Gastroesophageal sphincter (tissue), 4 donors: ENCODE measurements at places on chromosomes 1 and 21.
A peak's percentile ranks its signal among the peaks of the same experiment; 100 is the strongest.

DNA sequence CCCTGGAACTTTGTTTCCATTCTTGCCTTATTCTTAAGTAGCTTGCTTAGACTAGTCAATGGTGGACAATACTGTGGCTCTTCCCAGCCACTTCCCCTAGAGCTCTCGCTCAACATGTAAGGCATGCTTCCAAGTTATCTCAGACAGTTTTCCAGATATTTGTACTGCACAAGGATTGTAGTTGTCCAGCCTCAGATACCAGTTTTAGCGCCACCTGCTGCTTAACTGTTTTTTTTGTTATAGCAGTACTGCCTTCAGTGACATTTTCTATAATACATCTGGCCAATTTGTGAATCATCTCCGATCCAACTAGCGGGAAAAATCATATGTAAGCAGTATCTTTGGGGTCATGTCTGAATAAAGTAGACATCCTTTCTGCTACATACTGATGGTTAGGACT is 346.7 kb upstream of the ADGRL4 start:
- no peak for ATAC-seq

- no peak for ATAC-seq
Observed at GRCh38 chr1:97204468-97204867, 482.9 kb downstream of the PTBP2 start.

GRCh38 chr1:206005234-206005633 is 2.0 kb upstream of the RAB7B start:
- ATAC-seq, result no peak

DNA sequence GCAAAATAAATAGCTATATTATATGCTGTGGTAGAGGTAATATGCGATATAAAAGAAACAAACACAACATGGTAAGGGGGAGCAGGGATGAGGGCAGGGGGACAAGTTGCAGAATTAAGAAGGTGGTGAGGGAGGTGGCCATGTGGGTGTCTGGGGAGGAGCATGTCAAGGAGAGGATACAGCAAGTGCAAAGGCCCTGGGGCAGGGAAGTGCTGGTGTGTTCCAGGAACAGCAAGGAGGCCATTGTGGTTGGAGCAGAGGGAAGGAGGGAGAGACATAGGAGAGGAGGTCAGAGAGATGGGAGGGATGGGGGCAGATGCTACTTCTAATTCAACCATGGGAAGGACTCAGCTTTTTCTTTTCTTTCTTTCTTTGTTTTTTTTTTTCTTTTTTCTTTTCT is 161.2 kb upstream of the IGSF21 start:
- ATAC-seq, result no peak

GRCh38 chr1:187264995-187265602 is 436.4 kb downstream of the PLA2G4A start:
- ATAC-seq, result no peak

GRCh38 chr1:101239095-101240040 is 2.5 kb downstream of the S1PR1 start:
- no peak for ATAC-seq

GRCh38 chr1:200653022-200653462 is 16.7 kb downstream of the DDX59 start:
- ATAC-seq, result no peak

DNA sequence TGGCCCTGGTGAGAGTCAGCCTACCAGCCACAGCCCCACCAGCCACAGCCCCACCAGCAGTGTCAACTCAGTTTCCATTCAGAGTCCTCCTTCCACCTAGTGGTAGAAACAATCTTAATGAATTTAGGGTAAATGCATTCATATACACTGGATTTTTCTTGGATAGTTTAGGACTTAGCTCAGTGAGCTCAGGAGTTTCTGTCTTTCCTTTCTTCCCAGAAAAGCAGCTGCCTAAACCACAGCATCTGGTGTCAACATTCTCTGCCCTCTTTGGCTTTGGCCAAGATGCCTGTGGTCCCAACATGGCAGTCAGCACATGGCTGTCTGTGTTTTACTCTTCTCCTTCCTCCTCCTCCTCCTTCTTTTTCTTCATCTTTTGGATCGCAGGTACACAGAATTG is 94.0 kb downstream of the CLIC6 start:
- no peak for ATAC-seq

GRCh38 chr1:54994355-54994990 is 4.3 kb upstream of the BSND start:
- no peak for ATAC-seq

DNA sequence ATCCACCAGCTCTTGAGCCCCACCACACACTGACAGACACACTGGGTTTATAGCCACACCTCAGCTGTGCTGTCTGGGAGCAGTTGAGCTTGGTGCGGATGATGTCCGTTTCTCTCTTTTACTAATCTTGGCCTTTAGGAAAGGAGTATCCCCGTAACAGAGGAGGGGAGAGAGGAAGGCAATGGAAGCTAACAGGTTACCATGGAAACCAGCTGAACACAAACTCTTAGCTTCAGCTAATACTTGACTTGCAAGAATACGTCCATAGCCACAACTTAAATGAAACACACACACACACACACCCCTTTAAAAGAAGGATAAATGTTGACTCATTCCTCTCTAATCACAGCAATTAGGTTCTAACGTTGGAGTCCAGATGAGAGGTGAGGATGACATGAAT is 28.0 kb upstream of the LRRN2 start:
- no peak for ATAC-seq

DNA sequence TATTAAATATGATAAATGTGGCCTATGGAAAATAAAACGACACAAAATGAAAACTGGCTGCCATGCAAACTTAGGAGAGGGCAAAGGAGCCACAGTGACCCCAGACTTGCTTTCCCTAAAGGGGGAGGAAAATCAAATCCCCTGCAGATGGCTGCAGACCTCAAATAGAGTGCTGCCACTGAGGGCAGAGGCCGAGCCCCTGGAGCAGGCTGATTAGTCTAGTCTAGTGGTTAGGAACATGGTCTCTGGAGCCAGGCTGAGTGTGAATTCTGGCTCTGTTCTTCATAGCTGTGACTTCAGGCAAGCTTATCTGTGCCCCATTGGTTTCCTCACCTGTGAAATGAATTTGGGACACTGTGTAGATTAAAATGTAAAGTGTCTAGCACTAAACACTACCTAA is 60.8 kb downstream of the ITPKB start:
- ATAC-seq, result no peak

- ATAC-seq, result no peak
Observed at GRCh38 chr21:15415541-15416261, 314.1 kb upstream of the USP25 start.

DNA sequence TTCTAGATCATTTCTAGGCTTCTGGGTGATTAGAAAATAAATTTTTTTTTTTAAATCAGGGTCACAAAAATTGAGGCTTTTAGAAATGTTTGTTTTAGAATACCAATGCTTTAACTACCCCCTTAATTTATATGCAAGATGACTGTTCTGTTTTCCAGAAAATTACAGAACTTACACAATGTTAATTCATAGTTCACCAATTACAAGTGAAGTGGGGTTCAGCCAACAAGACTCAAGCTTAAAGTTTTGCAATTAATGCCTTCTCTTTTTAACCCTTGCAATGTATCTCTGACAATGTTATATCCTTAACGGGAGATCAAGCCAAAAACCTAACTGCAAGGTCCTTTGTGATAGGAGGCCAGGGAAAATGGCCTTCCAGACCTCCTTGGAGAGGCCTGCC is 5.6 kb downstream of the PRELP start:
- no peak for ATAC-seq

DNA sequence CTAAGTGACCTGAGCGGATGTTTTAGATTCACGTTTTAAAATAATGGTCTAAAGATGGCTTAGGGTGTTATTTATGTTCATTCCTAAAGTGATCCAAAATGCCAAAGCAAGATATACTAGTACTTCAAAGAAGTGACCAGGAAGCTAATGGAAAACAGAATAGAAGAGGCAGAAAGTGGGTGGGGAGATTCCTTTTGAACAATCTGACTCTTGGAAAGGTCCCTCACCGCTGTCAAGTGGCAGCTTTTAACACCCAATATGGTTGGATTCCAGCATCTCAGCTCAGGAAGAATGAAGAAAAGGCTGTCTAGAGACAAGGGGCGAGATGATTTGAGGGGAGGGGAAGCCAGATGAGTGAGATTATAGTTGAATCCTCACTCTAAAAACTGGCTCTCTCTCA is 90.3 kb downstream of the SCMH1 start:
- no peak for ATAC-seq

DNA sequence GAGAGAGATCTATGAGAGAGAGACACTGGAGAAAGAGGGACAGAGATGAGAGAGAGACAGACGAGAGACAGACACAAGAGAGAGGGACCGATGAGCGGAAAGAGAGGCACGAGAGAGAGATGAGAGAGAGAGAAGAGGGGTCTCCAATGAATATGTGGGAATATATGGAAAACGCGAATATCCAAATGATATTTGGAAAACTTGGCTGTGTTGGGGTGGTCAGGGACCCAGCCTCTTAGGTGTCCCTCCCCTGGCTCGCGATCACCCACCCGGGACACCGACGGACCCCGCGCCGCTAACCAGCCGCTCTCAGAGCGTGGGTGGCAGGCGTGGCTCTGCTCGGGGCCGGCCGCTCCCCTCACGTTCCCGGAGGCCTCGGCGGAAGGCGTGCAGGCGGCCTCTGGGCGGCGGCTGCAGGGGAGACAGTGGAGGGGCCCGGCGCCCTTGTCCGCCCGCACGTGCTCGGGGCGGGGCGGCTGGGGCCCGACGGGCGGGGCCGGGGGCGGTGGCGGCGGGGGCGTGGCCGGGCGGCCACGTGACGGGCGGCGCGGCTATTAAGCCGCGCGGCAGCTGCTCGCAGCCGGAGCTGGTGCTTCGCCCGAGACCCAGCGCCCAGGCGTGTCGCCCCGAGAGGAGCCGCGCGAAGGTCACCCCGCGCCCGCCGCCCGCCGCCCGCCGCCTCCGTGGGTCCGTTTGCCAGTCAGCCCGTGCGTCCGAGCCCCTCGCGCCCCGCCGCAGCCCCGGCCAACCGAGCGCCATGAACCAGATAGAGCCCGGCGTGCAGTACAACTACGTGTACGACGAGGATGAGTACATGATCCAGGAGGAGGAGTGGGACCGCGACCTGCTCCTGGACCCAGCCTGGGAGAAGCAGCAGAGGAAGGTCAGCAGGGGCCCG is at the start of gene ACTN2:
Gene ACTN2, plus strand, starts transcription at position 583 of the 898 bp plus-strand sequence. Its CDS starts 175 bp downstream, at position 758.
- peak; percentile 89 for ATAC-seq

GRCh38 chr1:70142075-70142474 is 63.3 kb downstream of the LRRC40 start:
- ATAC-seq, result no peak

DNA sequence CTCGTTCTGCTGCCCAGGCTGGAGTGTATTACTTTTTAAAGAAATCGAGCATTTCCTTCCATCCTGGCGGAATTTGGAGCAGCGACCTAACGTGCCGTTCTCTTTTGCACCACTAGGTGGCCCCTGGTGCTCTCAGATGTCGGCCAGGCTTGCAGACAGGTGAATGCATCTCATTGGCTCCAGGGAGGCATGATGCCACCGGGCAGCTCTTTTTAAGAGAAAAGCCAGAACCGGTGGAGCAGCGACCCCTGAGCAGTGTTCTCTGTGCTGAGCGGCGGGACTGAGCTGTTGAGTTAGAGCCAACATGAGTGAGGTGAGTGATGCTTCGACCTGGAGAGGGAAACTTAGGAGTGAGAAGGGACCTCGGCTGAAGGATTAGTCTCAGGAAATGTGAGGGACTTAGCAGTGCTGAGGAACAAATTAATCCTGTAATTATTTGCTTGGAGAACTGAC is at the start of gene PCP4:
Gene PCP4, plus strand, starts transcription at position 241 of the 453 bp plus-strand sequence. Its CDS starts 64 bp downstream, at position 305.
- ATAC-seq, result peak; percentile 34

- ATAC-seq, result peak; percentile 46
Observed at GRCh38 chr1:184022668-184023067, 14.9 kb downstream of the COLGALT2 start.

DNA sequence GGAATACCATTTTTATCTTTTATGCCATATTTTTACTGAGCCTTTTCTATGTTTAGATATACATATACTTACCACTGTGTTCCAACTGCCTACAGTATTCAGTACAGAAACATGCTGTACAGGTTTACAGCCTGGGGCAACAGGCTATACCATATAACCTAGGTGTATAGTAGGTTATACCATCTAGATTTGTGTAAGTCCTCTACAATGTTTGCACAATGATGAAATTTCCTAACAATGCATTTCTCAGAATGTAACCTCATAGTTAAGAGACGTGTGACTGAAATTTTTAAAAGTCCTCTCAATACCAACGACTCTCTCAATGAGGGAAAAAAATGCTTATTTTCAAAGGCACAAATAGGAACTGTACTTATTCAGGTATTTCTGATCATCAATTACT is 21.7 kb downstream of the INTS7 start:
- no peak for ATAC-seq

GRCh38 chr1:27481994-27482620 is 7.9 kb downstream of the WASF2 start:
- ATAC-seq, result no peak

- ATAC-seq, result no peak
Observed at GRCh38 chr1:101301446-101302057, 64.7 kb downstream of the S1PR1 start.

GRCh38 chr1:157167437-157167836 is 29.2 kb upstream of the ETV3 start:
- no peak for ATAC-seq

- ATAC-seq, result peak; percentile 94
Observed at GRCh38 chr1:61318319-61319125, 236.2 kb downstream of the NFIA start.

- ATAC-seq, result no peak
Observed at GRCh38 chr1:183388735-183389134, 29.4 kb downstream of the NMNAT2 start.
